Natural killer cell treated with Interleukin-12 subunit alpha and Interleukin-12 subunit beta and Interleukin-15 and Interleukin-18, amount 100 ng/mL, for 72 hours (primary cell): ENCODE measurements at places on chromosomes 4 and X. TPM values are rescaled to one million over a fixed set of nuclear protein-coding genes. Genes with fewer than 3 reads are reported as not detected.

DNA sequence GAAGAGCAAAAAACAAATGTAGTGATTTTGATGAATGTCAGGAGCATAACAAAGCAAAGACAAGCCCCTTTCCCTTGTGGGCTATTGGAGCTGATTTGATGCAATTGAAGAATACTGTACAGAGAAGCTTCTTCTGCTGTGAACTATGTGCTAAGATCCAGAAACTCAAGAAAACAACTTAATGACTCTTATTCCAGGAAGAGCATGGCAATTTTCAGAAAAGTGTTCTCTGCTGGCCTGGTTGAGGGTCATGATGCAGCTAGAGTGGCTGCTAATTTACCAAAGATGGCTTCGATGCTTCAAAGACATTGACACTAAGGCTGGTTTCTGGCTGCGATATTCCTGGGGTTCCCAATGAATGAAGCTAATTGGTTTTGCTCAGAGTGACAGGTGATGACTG lies 45.8 kb downstream of the TNIP3 start:
- DNase-seq = no peak

The GLA gene
- 42.1 TPM for total RNA-seq

The UCP1 gene
- total RNA-seq = not detected

- no peak for DNase-seq
These were observed 310.0 kb upstream of the AADAT start for GRCh38 chr4:170399581-170400293.

- DNase-seq = no peak
These were observed 22.9 kb downstream of the SHROOM3 start for GRCh38 chr4:76457885-76458284.

DNA sequence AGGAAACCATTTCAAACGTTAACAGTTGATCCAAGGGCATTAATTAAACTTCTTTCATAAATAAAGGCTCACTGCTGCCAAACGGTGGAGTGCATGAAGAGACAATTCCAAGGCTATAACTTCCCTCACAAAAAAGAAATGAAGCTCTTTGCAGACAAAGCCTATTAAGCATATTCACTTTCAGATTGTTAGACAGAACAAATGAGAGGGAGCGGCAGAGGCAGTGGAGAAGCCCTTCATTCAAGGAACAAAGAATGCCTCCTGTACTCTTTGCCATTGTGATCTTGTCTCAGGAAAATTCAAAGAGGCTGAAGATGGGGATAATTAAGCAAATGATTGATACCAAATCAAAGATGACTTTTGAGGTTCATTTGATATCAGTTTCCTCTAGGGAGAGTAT lies 370.5 kb upstream of the FAT1 start:
- no peak for DNase-seq

DNA sequence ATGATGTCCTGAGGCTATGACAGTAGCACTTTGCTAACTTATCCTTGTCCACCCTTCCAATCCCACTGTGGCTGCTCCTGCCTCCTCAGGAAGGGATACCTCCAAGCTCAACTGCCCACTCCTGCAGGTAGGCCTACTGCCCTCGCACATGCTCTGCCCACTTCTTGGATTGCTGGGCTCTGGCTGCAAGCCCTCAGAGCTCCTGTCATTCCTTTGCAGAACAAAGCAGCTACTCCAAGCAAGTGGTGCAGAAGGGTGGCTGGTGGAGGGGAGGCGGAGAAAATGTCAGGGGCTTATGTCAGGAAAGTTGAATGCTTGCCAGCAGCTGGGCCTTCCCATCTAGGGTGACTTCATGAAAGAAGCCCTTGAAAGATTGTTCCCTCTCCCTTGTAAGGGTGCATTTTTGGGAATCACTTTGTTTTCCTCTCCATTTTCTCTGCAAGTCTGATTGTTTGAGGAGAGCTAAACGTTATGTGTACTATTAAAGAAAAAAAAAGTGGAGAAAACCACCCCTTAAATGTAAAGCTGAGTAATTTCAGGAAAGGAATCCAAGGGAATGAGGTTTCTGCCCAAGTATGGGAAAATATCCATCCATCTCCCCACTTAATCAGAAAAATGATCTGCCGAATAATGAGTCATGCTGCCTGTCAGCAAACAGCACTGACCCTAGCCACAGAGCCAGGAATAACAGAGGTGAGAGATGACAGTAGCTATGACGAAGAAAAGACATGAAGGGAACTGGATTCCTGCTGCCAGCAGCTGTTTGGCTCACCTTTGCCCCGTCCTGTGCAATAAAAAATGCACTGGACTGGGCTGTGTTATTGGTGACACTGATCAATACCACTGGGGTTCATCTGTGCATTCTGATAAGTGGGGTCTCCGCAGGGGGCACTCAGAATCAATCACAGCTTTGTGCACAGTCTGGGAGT lies 102.0 kb downstream of the RTL5 start:
- no peak for DNase-seq
